HFF-Myc (cell line): ENCODE measurements at places on chromosomes 5 and 9.

GRCh38 chr9:96062031-96062430 is 186.5 kb downstream of the ERCC6L2 start:
- no peak for DNase-seq

DNA sequence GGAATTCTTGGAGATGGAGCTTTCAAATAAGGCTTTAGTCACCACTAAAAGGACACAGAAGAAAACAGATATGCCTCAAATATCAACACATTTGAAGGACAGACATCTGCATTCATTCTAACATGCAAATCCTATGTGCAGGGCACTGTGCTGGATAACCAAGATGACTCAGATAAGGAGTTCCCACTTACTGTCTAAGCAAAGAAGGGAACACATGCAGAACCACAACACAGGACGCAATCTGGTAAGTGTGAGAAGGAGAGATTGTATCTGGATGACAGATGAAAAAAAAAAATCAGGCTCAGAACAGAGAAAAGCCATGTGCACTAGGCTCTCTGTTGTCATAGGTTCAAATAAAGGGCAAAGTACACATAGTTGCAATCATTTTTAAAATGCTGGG is 42.5 kb downstream of the ELAVL2 start:
- DNase-seq: no peak

GRCh38 chr9:8888591-8888990 is 1089.0 kb upstream of the DMAC1 start:
- DNase-seq: no peak

GRCh38 chr5:110048491-110048890 is 358.8 kb downstream of the MAN2A1 start:
- DNase-seq: no peak

DNA sequence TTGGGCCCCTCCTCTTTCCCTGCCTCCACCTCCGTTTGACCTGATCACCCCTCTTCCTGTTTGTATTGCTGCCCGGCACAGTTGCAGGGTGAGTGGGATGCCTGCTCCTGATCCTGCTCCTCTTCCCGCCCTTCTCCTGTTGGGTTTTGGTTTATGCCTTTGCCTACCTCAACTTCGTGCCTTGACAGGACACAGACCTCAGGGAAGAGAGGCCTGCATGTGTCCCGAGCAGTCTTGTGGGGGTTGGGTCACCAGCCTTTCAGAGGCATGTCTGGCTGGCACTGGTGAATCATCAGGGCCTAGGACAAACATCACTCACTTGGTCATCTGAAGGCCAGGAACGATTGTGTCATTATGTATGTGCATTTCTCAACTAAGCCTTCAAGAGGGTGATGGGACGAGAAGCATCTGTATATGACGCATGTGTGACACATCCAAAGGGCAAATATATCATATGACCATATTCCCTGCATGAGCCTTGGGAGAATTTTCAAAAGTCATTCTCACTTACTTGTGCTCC is 56.9 kb downstream of the NPR3 start:
- no peak for DNase-seq

DNA sequence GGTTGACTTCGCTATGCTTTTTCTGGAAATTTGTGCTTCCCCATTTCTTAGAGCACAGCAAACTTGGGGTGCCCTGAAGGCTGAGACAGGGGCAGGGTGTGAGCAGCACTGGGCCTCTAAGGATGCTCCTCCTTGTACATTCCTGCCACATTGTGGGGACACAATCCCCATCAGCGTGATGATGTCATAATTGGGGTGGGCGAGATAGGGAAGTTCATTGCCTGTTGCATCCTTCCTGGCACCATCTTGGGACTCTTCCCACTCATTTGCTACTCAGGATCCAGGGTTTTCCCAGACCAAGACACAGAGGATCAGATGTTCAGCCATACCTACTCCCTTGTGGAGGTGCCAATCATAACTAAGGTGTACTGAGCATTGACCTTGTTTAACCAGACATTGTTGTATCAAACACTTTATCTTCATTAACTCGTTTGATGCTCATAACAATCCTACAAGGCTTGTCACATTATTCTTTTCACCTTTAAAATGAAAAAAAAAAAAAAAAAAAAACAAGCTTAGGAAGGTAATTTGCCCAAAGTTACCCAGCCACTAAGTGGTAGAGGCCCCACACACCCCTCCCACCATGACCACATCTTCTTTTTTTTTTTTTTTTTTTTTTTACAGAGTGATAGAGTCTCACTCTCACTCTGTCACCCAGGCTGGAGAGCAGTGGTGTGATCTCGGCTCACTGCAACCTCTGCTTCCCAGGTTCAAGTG is 87.6 kb downstream of the UGCG start:
- DNase-seq: no peak

DNA sequence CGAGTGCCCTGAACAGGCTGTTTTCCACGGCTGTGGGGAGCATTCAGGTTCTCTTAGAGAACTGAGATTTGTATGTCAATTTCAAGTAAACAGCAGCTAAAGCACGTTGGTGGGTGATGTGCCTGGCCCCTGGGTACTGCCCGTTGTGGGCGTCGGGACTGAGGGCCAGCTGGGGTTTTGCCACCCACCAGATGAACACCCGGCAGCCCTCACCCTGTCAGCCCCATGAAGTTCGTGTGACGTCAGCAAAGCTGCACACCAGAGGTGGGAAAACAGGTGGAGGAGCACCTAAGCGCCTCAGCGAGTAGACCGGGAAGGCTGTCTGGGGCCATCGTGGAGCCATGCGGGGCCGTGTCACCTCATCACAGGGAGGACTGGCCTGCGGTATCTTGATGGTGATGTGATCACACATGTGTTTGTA is 9.2 kb downstream of the CEP72 start:
- no peak for DNase-seq
